WTC11 (cell line): ENCODE measurements at places on chromosomes 4 and X.

- no peak for DNase-seq
These were observed 162.2 kb downstream of the BCOR start for GRCh38 chrX:39935411-39936064.

DNA sequence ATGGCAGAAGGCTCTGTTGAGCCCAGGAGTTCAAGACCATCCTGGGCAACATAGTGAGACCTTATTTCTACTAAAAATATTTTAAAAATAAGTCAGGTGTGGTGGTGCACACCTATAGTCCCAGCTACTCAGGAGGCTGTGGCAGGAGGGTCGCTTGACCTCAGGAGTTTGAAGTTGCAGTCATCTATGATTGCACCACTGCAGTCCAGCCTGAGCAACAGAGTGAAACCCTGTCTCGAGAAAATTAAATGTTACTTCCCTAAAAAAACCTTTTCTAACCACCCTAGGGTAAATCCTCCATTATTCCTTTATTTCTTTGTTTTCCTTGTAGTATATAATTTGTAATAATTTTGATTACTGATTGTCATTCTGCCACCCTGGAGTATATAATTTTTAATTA is 7.9 kb downstream of the FAM200B start:
- no peak for DNase-seq

GRCh38 chrX:10538831-10539230 is 81.6 kb downstream of the MID1 start:
- DNase-seq, result no peak

DNA sequence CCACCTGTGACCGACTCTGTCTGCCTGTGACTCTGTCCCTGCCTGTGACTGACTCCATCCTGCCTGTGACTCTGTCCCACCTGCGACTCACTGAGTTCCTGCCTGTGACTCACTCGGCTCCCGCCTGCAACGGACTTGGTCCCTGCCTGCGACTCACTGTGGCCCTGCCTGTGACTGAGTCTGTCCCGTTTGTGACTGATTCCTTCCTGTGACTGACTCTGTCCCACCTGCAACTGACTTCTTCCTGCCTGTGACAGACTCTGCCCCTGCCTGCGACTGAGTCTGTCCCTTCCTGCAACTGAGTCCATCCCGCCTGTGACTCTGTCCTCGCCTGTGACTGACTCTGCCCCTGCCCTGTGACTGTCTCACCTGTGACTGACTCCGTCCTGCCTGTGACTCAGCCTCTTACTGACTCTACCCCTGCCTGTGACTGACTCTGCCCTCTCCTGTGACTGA is 9.6 kb upstream of the UVSSA start:
- DNase-seq, result no peak

DNA sequence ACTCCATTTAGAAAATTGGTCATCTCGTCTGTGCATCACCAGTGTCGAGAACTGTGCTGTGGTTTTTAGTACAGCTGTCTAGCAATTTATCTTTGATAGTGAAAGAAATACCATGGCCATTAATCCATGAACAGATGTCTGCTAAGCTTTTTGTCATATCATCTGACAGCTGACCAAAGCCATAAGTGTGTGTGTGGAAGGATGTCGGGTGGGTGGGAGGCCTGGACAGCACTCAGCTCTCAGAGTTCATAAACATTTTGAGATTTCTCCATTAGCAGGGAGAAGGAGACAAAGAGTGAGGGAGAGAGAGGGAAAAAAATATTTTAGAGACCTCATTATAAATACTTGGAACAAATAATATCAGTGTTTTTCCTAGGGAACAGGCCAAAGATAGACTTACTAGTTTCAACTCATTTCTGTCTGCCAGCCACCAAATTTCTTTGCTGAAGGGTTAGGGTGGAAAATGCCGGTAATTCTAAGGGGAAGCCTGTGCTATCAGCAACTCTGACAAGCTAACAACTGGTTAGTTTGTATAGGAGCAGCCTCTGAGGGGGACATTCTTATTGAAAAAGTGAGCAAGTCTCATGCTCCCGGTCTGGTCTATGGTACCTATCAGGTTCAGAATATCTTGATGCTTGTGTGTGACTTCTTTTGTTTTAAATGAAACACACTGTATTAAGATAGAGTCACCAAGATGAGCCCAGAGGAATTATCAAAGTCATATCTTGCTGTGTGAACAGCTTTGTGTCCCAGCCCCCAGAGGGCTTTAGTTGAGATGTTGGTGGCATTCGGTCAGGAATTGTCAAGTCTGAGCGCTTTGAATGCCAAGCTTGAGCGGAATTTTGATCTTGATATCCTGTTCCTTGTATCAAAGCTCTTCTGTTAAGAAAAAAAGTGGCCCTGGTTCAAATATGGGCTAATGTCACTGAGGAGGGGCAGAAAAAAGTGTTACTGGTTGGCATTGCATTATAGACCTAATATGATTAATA is 41.9 kb upstream of the PDLIM3 start:
- DNase-seq, result no peak

DNA sequence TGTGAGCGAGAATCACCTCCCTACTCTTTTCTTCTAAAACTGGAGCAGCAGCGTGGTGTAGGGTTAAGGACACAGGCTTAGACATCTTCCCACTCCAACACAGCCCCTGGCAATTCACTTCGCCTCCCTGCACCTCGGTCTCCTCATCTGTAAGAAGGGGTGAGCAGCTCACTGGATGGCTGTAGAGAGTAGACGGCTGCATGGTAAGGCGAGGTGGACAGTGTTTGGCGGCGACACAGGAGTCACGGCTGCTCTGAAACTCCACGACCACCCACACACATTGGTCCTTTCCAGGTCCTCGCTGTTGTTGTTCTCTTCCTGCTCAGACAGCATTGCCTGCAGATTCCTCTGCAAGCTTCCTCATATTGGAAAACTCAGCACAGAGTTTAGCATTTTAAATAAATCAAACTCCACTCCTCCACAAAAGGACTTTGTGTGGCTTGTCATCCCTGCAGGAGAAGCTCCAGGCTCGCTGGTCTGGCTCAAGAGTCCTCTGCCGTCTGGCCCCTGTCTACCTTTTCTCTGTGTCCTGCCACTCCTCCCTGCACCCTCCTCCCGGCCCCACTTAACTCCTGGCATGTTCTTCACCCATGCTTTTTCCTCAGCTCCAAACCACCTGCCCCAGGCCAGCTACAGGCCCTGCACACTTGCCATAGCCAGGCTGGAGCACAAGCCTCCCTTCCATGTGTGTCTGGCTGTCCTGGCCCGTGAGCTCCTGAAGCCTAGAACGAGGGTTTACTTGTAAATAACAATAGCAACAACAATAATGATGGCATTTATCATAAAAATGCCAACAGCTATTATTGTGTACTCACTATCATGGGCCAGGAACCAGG is 41.3 kb upstream of the CRMP1 start:
- DNase-seq, result no peak

- no peak for DNase-seq
These were observed 168.7 kb downstream of the NR3C2 start for GRCh38 chr4:148273501-148273986.

- DNase-seq, result no peak
These were observed 102.3 kb downstream of the MSN start for GRCh38 chrX:65769564-65770292.

DNA sequence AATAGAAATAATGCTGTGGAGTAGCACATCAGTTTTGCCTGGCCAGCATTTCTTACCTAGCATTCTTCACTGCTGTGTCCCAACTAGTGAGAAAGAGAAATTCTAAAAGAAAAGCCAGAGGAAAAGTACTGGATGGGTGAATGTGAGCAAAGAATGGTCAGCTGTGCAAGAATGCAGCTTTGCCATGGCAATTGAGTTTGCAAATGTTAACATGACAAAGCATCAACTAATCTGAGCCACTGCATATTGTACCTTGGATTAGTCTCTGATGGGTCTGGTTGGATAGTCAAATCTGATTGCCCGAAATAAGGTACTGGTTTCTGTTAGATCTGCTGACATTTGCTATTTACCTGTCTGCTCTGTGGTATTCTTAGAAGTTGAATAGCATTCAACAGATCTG is 38.7 kb downstream of the ADD1 start:
- DNase-seq, result no peak

DNA sequence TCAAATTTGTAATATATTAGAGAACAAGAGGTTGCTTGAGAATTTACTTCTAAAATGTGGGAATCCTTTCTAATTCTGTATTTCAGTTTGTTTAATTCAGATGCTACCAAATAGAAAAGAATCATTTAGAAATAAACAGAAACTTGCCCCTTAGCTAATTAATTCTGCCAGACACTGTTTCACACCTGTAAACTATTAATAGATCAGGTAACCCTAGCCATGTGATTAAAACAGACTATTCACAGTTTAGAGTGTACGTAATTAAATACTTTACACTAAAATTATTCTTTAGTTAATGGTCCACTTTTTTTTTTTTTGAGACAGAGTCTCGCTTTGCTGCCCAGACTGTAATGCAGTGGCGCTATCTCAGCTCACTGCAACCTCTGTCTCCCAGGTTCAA is 124.0 kb downstream of the PTPN13 start:
- DNase-seq, result no peak

DNA sequence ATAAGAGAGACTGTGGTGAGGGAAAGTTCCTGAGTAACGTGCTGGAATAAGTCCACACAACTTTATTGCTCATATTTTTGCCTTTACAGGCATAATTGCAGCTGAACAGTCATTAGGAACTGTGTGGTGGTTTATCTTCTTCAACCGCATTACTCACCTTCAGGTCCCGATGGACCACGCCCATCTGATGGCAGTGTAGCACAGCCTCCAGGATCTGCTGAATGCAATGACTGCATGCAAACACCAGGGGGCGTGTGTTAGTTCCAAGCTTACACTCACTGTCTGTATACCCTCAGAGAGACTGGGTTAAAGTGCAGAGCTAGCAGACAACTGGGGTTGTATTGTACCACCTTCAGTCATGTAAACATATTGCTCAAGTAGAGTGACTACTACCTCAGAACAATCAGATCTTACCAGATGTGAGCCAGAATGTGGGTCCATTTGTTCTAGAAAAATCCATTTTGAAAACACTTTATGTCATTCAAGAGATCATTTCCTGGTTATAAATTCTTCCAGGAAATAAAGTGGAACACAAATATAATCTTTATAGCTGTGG is 214.0 kb downstream of the CAMK2D start:
- peak; percentile 90 for DNase-seq

- DNase-seq, result no peak
These were observed 62.3 kb downstream of the GPC3 start for GRCh38 chrX:133923113-133923512.

DNA sequence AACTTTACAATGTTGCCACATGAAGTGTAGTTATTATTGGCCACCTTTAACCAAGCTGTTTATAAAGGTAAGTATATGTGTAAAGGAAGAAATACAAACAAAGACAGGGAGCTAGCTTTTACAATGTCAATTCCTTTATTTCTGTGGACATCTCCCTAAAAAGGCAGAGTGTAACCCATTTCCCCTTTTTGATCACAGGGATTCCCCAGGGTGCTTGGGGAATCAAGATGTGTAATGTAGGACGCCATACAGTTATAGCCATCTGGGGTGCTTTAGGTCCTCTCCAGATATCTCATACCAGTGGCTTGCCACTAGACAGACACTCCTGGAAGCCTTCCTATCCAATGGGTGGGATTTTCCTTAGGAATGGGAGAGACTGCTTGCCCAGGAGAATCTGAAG is 4.2 kb upstream of the CUL4B start:
- DNase-seq, result no peak

- DNase-seq, result no peak
These were observed 381.3 kb upstream of the INTU start for GRCh38 chr4:127251423-127251822.

GRCh38 chr4:170374770-170375169 is 285.0 kb upstream of the AADAT start:
- peak; percentile 64 for DNase-seq
